Kidney epithelial cell (primary cell): ENCODE measurements at places on chromosomes 11 and 22. TPM values are rescaled to one million over a fixed set of nuclear protein-coding genes. Genes with fewer than 3 reads are reported as not detected.

GRCh38 chr22:35802885-35803284 lies 85.2 kb downstream of the APOL5 start:
- DNase-seq, result no peak

DNA sequence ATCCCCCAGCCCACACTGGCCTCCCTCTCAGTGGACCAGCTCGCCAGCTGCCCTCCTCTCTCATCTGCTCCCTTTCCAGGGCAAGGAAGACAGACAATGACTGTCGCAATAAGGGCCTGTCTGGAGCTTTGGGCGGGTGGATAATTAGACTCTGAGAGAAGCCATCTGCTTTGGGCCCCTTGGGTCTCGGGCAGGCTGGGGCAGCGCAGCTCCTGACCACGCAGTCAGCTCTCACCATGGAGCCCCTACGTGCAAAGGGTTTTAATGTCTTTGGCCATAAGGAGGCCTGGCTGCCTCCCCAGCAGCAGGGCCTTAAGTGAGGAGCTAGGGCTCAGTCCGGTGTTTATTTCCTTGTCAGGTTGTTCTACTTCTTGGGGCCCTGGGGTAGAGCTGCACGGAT lies 153.9 kb downstream of the CHST1 start:
- DNase-seq, result no peak

- DNase-seq, result no peak
Measured at GRCh38 chr22:37187891-37188761, at the start of gene C1QTNF6. Gene C1QTNF6, minus strand, starts transcription at chr22:37188247. Its CDS starts 34 bp downstream, at chr22:37188213.

- no peak for DNase-seq
Measured at GRCh38 chr11:12968101-12968500, 41.0 kb upstream of the RASSF10 start.

DNA sequence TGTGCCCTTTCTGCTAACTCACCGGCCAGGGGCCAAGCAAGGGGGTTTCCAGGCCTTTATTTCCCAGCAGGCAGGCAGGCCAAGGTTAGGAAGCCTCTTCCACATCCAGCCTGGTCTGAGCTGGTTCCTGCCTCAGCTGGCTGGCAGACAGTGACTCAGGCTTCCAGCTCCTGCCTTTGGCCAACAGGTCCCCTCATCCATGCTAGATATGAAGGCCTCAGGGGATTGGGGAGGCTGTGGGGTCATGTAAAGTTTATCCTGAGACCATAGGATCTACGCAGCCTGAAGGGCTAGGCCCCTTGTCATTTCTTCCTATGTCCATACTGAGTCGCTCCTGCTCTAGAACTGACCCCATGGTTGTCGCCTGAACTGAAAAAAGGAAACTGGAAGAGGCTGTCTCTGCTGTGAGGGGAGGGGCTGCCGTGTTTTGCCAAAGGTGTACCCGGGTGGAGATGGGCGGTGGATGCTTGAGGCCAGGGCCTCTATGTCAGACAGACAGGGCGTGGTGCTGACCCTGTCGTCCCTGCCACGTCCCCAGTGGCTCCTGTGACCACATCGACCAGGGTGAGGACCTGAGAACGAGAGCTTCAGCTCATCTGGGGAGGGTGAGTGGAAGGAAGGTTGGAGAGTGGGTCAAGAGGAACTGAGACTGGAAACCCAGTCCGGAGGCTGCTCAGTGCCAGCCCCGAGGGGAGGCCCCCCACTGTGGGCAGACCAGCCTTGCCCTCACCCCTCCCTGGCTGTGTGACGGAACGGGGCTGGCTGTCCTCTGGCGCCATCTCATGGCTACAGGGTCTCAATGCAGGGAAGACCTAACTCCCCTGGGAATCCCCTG lies 17.0 kb downstream of the P2RY6 start:
- peak; percentile 65 for DNase-seq

Gene MS4A3
- total RNA-seq, result not detected in 2 replicates

Gene POU2AF3
- 0.25 TPM in 1 of 2 replicates, not detected in the other for total RNA-seq

Gene SAA4
- 1.3 TPM in 1 of 2 replicates, not detected in the other for total RNA-seq

Gene CFL1
- total RNA-seq, result 1,640 and 1,825 TPM in 2 replicates
